Fibroblast of skin of right biceps (primary cell): ENCODE measurements at places on chromosomes 3 and 15.

DNA sequence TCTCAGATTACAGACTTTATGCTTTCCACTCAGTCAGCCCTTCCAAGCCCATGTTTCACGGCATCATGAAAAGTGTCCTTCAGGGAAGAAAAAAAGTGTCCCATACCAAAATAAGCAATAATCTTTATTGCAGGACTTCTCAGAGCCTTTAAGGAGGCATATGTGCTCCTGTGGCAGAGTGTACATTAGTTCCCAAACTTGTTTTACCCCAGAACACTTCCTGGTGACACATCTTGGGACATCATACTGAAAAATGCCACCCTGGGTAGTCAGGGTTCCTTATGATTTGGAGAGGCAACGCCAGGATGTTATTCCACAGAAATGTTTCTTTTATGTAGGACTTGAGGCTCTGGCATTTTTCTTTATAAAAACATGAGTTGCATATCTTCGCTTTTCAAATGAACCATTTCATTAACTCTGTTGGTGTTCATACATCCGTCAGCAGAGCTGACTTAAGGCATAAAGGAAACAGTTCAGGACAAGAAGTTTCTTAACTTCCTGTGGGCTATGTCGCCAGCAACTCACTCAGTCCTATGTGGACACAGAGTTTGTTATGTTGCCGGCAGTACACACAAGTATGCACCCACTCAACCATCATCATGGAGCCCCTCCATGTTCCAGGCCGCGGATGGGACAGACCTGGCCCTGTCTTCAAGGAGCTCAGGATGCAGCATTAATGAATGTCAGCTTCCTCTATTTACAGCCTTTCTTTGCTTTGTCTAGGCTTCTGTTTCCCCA lies 63.8 kb downstream of the CASR start:
- DNase-seq, result no peak

GRCh38 chr15:68770216-68770615 lies 50.5 kb downstream of the ANP32A start:
- DNase-seq, result no peak

DNA sequence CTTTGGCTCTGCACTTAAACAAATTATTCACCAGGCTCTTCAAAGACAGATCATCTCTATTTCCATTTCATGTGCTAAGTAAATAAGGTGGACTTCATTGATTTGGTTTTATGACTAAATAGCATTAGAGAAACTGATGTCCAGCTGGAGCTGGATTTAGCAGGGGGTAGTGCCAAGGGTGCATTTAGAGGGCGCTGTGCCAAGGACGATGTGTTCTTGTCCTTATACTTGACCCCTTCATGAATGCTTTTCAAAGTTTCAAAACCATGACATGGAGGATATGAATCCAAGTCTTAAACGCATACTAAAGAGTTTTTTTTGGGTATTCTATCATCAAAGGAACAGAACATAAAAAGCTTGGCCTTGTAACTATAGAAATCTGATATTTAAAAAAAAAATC lies 233.2 kb downstream of the RYR3 start:
- no peak for DNase-seq

DNA sequence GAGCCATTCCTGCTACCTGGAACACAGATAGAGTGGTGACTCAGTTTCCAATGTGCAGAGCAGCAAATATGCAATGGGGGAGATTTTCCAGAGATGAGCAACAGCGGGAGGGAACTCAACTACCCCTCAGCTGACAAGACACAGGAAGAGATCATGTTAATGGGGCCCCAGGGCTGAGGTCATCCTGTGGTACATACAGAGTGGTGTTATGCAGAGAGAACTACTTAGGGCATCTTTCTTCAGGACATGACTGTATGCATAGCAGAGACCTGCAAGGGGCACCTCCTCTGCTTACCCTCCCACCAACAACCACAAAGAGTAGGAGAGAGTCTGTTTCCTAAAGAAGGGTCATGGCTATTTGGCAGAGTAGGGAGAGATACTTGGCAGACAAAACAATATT lies 6.8 kb upstream of the TBC1D5 start:
- no peak for DNase-seq

DNA sequence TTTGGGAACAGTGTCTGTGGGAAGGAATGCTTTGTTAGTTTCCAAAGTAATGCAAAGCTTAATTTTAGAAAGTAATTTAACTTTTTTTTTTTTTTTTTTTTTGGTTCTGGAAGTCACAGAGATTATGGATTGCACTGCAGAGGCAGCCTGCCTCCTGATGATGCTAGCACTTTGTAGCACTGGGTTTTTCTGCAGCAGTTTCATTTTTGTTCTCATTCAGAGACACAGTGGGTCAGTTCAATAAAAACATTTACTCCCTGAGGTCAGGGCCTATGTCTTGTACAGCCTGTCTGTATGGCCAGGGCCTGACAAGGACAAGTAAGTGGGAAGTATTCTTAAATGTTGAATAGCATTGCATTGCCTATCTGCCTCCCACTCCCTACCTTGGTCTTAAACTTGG lies 39.0 kb upstream of the NDUFB4 start:
- no peak for DNase-seq

- DNase-seq, result no peak
These were observed 13.2 kb downstream of the NR1I2 start for GRCh38 chr3:119794971-119795612.

DNA sequence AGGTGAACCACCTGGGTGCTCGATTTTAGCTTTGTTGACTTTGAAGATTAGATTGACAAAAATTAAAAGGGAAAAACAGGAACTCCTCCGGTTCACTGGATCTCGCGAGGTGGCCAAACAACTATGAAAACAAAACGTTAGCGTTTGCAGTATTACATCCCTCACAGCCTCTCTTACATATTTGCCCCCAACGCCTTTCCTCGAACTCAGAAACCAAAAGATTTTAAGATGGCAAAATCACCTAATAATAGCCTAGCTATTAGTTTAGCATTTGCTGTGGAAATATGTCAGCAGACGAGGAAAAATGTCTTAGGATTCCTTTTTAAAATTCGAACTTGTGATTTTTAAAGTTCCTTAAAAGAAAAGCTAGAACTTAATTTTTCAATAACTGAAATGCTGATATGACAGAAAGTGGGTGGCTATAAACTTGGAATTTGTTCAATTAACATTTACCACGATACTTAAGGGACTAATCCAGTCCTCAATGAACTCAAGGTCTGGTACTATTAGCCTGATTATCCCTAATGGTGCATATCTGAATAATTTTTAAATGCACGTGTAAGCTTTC lies 491 bp upstream of the SENP7 start:
- no peak for DNase-seq
